Aorta (tissue), 5 donors: ENCODE measurements at places on chromosomes 3 and 15. TPM values are rescaled to one million over a fixed set of nuclear protein-coding genes. Genes with fewer than 3 reads are reported as not detected.
A peak's percentile ranks its signal among the peaks of the same experiment; 100 is the strongest.

Gene UROC1
- total RNA-seq, result not detected

Gene HIGD2B
- not detected for total RNA-seq

- H3K4me1 ChIP-seq, result no peaks in the 10 kb centered on the region
- H3K27me3 ChIP-seq, result no peaks in the 10 kb centered on the region
- no peak overlapping the region for H3K4me3 ChIP-seq
- H3K27ac ChIP-seq, result no peak overlapping the region
- no peaks in the 10 kb centered on the region for H3K36me3 ChIP-seq
These were observed 4.6 kb upstream of the LMOD3 start for GRCh38 chr3:69126999-69127398.

- H3K27me3 ChIP-seq, result no peaks in the 10 kb centered on the region
- no peak overlapping the region for H3K4me3 ChIP-seq
- H3K36me3 ChIP-seq, result no peaks in the 10 kb centered on the region
- H3K27ac ChIP-seq, result no peak overlapping the region
These were observed 10.9 kb downstream of the CCR5AS start for GRCh38 chr3:46395766-46396530.

Gene GOLGA6A
- not detected for total RNA-seq

Gene SOX2
- total RNA-seq, result 0.29 TPM

GRCh38 chr15:52180196-52180835 is 10.9 kb downstream of the GNB5 start:
- no peaks in the 10 kb centered on the region for H3K36me3 ChIP-seq
- peak overlapping the region; percentile 62 for H3K4me3 ChIP-seq
- H3K27ac ChIP-seq, result peak overlapping the region; percentile 58
- H3K27me3 ChIP-seq, result no peaks in the 10 kb centered on the region
- DNase-seq, result no peak

DNA sequence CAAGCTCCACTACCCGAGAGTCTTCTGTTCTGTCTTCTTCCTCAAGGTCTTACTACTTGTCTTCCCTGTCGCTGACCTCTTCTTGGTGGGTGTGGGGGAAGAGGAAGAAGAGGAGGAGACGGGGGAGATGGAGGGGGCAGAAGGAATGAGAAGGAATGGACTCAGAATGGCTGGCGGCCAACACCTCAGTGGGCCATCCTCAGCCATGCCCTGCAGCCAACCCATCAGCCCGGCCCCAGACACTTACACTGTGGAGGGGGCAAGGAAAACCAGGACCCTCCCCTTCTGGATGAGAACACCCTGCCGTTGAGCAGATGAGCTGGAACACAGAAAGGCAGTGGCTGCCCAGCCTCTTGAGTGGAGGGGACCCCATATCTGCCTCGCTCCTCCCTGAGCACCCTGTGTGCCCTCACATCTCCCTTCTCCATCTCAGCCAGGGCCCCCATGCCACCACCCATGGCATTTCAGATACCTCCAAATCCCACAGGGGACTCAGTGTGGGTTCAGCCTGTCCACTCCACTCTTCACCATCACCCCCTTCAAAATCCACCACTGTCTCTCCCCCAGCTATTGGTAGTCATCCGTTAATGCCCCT is 45.5 kb upstream of the PRR23E start:
- no peak for DNase-seq
- H3K27me3 ChIP-seq, result no peaks in the 10 kb centered on the region
- no peak overlapping the region for H3K27ac ChIP-seq
- H3K4me3 ChIP-seq, result no peak overlapping the region
- no peaks in the 10 kb centered on the region for H3K36me3 ChIP-seq
- no peaks in the 10 kb centered on the region for H3K4me1 ChIP-seq

DNA sequence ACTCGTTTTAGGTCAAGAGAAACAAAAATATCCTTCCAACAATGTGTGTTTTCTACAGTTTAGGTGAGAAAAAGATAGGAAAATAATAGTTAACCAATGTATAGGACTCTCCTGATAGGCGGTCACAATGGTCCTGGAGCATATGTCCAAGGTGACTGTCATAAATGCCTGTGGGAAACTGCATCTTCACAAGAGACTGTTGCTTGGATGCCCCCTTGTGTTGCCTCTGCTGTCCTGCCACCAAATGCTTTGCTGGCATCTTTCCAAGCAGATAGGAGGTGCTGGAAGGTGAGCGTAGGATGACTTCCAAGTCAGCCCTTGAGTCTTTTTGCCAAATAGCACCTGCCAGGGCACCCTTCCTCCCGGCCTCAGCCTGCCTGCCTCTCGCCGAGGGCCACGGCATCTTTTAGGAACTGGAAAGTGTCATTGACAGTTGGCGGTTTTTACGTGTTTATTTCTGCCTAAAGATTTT is 24.1 kb upstream of the SACM1L start:
- H3K36me3 ChIP-seq, result no peaks in the 10 kb centered on the region
- H3K27ac ChIP-seq, result no peak overlapping the region
- no peak for DNase-seq
- H3K4me3 ChIP-seq, result no peak overlapping the region

DNA sequence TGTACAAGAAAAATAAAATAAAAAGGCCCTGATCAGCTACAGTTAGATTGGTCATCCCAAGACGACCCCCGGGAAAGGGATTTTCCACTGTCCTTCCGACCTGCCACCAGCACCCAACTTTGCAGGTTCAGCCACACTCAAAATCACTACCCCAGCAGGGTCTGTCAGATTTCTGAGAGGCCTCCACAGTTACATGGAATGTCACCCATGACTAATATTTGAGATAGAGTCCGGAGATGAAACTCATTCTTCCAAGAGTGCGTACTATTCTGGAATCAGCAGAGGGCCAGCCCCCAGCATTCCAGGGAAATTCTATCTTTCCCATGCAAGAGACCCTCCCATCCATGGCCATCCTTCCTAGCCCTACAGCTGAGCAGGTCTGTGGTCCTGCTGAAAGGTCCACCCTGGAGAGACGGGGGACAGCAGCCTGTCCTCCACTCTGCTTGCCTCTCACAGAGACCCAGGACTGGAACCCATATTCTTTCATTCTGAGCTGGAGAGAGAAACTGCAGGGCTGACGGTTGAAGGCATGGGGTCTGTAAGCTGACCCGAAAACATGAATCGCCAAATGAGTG is 5.8 kb downstream of the LIPC start:
- H3K27me3 ChIP-seq, result no peaks in the 10 kb centered on the region
- no peak for DNase-seq
- H3K27ac ChIP-seq, result no peak overlapping the region
- no peak overlapping the region for H3K4me3 ChIP-seq
- no peaks in the 10 kb centered on the region for H3K36me3 ChIP-seq

GRCh38 chr3:85796140-85796539 is 837.4 kb downstream of the CADM2 start:
- H3K27ac ChIP-seq, result no peak overlapping the region
- H3K4me3 ChIP-seq, result no peak overlapping the region
- no peaks in the 10 kb centered on the region for H3K4me1 ChIP-seq
- no peaks in the 10 kb centered on the region for H3K27me3 ChIP-seq
- no peak for DNase-seq
- H3K36me3 ChIP-seq, result no peaks in the 10 kb centered on the region

- DNase-seq, result no peak
- H3K36me3 ChIP-seq, result no peaks in the 10 kb centered on the region
- H3K4me1 ChIP-seq, result no peaks in the 10 kb centered on the region
- H3K4me3 ChIP-seq, result no peak overlapping the region
These were observed 99.5 kb downstream of the SQOR start for GRCh38 chr15:45734260-45734711.

DNA sequence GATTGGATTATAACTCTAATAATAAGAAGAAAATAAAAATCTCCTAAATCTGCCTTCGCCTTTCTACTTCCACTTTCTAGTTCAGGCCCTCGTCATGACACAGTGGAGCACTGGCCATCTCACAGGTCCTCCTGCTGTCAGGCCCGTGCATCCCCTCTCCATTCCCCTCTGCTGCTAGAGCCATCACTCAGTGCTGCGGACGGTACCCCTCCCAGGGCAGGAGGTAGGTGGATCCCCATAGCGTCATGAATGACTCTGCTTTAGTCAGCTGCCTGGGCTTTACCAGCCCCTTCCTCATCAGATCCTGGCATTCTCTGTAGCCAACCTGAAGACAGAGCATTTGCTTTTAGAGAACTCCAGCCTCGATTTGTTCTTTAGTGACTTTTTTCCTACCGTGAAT is 12.0 kb upstream of the PPP1R2 start:
- H3K36me3 ChIP-seq, result no peaks in the 10 kb centered on the region
- H3K4me3 ChIP-seq, result no peak overlapping the region
- no peak for DNase-seq
- H3K27me3 ChIP-seq, result no peaks in the 10 kb centered on the region
